ENCODE measurements at places on chromosomes 16 and 17. TPM values are rescaled to one million over a fixed set of nuclear protein-coding genes. Genes with fewer than 3 reads are reported as not detected.

GRCh38 chr16:69848637-69849545 is 86.8 kb downstream of the WWP2 start:
- peak; percentile 59 for DNase-seq

DNA sequence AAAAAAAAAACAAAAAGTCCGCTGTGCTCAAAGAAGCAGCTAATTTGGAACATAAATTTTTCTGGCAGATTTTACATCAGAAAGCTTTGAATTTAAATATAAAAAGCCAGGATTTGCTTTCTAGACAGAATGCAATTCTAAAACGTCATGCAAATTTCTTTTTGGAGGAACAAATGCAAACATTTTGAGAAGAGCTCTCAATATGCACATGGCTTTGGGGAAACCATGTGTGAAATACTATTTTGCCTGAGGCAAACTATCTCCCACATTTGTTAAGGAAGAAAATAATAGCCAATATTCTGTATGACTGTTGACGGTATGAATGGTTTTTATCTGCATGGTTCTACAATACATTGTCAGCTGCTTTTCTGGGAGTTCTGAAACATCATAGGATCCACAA is 320.0 kb upstream of the PSMD7 start:
- no peak for DNase-seq

- DNase-seq, result no peak
These were observed 133.6 kb downstream of the BANP start for GRCh38 chr16:88084881-88085280.

DNA sequence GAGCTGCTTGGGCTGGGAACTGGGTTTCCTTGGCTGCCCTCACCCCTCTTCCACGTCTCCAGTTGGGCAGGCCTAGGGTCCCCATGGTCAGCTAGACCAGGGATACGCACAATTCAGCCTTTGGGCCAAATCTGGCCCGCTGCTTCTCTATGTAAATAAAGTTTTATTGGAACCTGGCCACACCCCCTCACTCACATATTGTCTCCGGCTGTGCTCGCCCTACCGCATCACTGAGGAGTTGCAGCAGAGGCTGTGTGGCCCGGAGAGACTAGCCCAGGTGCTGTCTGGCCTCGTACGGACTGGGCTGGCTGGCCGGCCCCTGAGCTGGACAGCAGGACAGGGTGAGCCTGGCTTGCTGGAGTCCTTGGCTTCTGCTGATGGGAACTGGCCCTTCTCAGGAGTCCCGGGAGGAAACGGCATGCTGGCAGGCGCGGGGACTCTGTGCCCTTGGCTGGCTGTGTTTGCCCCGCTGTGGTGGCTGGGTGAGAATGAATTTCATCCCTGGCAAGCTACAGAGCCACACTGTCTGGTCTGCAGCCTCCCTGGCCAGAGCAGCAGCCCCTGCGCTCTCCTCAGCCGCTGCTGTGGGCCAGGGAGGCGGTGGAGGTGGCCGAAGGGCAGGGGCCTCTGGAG is 82.0 kb downstream of the ENGASE start:
- no peak for DNase-seq

DNA sequence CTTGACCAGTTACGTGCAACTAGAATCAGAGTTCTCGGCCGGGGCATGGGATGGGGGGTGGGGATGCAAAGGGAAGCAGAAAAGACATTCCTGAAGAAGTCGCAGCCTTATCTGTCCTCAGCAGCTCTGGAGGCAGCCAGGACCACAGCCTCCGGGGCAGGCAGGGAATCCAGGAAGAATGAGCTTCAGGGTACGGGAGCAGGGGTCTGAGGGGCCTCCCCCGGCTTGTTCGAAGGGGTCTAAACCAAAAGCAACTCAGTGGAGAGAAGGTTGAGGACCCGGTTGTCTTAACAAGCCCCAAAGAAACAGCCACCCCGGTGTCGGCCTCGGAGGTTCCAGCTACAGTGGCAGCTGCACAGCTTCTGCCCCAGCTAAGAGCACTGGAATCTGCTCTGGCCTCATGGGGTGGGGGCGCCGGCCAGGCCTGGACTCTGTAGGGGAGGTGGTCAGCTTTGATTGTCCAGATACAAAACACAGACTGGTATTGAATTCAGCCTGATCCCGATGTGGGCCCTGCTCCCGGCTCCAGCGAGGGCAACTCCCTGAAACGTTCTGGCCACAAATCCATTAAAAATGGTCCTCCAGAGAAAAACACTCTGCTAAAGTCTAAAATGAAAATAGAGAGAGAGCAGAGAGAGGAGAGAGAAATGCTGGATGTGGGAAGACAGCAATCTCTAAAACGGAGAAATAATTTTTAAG is 7.7 kb downstream of the HOXB4 start:
- DNase-seq, result no peak

Gene NPW
- polyA plus RNA-seq, result 45.2 TPM
